Mesothelial cell of epicardium (in vitro differentiated cells): ENCODE measurements at places on chromosomes 2 and 18.
A peak's percentile ranks its signal among the peaks of the same experiment; 100 is the strongest.

GRCh38 chr18:74994502-74995418 lies 214.2 kb downstream of the PTGR3 start:
- peaks cover 21% of the 10 kb centered on the region for H3K4me1 ChIP-seq
- DNase-seq = no peak
- H3K36me3 ChIP-seq = peaks cover 3% of the 10 kb centered on the region
- no peaks in the 10 kb centered on the region for H3K27me3 ChIP-seq
- H3K27ac ChIP-seq = no peak overlapping the region

DNA sequence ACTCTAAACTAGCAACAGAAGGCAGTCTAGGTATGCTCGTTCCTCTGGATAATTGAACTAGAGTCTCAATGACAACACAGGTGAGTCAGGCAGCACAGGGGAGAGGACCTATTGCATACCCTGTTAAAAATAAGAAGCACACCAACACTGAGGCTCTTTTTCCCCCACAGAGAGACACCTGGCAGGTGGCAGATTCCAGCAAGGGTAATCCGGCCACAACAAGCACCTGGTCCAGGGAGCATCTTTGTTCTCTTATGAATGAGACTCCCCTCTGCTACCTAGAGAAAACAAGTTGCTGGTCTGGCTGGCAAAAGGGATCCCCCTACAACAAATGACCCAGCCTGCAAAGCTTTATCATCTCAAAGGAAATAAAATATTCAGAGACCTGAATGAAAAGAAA lies 508.9 kb upstream of the POU3F3 start:
- H3K27me3 ChIP-seq = peaks cover 15% of the 10 kb centered on the region
- DNase-seq = no peak
- no peaks in the 10 kb centered on the region for H3K36me3 ChIP-seq
- H3K27ac ChIP-seq = no peak overlapping the region
- no peak overlapping the region for H3K4me3 ChIP-seq

DNA sequence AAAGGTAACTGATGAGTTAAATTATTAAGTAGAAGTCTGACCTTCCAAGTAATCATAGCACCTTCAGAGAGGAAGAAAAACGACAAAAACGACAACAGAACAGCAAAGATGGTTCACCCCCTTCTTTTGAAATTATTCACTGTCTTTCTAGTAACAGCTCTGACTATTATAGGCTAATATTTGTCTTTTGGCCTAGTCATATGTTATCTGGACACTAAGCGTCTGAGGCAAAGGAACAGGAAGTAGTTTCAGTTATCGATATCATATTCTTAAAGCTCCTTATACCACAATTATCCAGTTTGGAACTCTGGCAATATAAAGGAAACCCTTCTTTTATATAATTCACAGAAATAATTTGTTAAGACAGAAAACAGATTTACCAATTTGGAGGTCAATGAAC lies 27.6 kb upstream of the SLC40A1 start:
- H3K4me1 ChIP-seq = peaks cover 51% of the 10 kb centered on the region
- no peak overlapping the region for H3K4me3 ChIP-seq
- DNase-seq = no peak
- H3K36me3 ChIP-seq = no peaks in the 10 kb centered on the region
- H3K27me3 ChIP-seq = no peaks in the 10 kb centered on the region
- H3K27ac ChIP-seq = no peak overlapping the region

DNA sequence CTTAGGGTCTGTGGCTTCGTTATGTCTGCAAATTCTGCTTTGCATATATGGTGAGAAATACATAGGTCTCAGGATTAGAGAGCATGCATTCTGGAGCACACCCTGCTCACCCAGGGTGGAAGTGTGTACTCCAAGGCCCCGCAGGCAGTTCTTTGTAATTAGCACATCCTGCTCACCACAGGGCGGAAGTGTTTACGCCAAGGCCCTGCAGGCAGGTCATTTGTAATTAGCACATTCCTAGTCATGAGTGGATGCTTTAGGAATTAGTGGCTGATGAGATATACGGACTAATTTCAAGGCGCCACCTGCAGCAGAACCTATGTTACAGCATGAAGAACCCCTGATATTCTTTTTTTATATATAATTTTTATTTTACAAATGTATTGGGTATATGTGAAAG lies 4.2 kb downstream of the ALLC start:
- peaks cover 26% of the 10 kb centered on the region for H3K4me1 ChIP-seq
- no peak for DNase-seq
- H3K27me3 ChIP-seq = peaks cover 5% of the 10 kb centered on the region
- no peak overlapping the region for H3K27ac ChIP-seq
- no peak overlapping the region for H3K4me3 ChIP-seq

DNA sequence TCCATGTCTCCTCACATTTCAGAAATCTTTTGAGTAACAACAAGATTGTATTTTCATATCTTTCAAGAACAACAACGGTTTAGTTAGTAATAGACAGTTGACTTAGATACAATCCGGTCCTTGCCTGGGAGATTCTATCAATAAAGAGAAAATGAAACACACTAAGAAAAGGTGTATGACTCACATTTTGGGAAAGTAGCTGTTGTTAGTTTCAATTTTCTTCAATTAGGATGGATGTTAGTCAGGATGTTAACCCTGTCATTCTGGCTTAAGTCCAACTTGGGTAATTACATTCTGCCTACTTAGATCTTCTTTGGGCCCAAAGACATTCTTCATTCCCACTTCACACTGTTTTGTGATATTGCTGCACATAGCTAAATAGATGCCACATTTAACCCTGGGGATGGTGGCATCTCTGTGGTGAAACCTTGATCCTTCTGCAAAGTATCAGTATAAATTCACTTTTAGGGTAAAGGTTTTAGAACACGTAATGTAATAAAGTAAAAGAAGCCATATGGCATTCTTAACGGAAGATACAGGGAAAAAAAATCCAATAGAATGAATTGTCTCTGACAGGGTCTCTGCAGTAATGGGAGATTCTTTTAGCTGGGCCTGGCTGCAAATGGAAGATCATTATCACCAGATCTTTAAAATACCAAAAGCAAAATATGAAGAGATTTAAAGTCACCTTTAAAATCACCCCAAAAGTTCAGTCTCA lies 365.5 kb downstream of the FIGN start:
- H3K4me1 ChIP-seq = peaks cover 9% of the 10 kb centered on the region
- no peak overlapping the region for H3K4me3 ChIP-seq
- no peak overlapping the region for H3K27ac ChIP-seq
- H3K27me3 ChIP-seq = no peaks in the 10 kb centered on the region
- no peak for DNase-seq

GRCh38 chr2:147211484-147211883 lies 633.3 kb upstream of the ACVR2A start:
- H3K4me1 ChIP-seq = no peaks in the 10 kb centered on the region
- no peaks in the 10 kb centered on the region for H3K27me3 ChIP-seq
- H3K27ac ChIP-seq = no peak overlapping the region
- H3K36me3 ChIP-seq = no peaks in the 10 kb centered on the region
- H3K4me3 ChIP-seq = no peak overlapping the region

DNA sequence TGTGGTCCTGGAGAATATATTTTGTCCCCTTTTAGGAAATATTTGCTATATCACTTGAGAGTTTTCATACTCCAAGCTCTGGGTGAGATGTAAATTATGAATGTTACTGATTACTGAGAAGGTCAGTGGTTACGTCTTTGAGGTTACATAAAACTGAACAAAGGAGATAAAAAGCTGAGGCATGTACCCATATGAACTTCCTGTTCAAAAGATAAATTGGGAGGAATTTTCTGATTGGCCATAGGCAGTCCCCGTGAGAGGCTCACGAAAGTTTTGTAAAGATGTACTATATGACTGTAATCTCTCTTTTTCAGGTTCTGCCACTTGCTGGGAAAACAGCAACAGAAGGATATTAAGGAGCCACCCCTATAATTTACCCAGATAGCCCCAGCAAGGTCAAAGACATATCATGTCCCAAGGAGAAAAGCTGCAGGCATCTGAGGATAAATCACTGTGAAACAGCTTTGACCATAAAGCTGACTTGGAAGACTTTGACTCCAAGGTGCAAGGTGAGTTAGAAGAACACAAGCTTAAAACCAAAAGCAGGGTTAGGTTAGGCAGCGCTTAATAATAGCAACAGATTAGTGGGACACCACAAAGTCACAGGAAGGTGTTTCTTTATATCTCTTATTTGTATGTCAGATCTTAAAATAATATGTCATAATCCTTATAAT lies 90.4 kb downstream of the OSBPL6 start:
- no peaks in the 10 kb centered on the region for H3K27me3 ChIP-seq
- no peak for DNase-seq
- no peak overlapping the region for H3K4me3 ChIP-seq

DNA sequence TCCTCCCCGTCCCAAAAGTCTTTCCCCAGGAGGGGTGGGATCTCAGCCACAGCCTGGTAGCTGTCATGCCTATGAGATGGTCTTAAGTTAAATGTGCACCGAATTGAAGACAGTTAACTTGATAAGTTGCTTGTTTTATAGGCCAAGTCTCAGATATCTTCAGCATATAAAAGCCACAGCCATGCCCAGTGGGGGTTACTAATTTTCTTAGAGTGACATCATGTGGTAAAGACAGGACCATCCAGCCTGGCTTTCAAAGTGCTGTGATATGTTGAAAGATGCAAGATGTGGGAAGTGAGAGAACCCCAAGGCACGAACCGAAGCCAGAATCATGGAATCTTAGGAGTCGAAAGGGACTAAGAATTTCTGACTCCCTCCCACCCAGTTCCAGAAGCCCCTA lies 42.1 kb upstream of the FAM124B start:
- H3K4me3 ChIP-seq = no peak overlapping the region
- no peak for DNase-seq
- H3K4me1 ChIP-seq = no peaks in the 10 kb centered on the region
- H3K27me3 ChIP-seq = no peaks in the 10 kb centered on the region

- no peak overlapping the region for H3K4me3 ChIP-seq
- H3K27ac ChIP-seq = no peak overlapping the region
- no peaks in the 10 kb centered on the region for H3K27me3 ChIP-seq
- peaks cover 2% of the 10 kb centered on the region for H3K36me3 ChIP-seq
- no peak for DNase-seq
Observed at GRCh38 chr2:160206436-160206835, 6.4 kb upstream of the ITGB6 start.

DNA sequence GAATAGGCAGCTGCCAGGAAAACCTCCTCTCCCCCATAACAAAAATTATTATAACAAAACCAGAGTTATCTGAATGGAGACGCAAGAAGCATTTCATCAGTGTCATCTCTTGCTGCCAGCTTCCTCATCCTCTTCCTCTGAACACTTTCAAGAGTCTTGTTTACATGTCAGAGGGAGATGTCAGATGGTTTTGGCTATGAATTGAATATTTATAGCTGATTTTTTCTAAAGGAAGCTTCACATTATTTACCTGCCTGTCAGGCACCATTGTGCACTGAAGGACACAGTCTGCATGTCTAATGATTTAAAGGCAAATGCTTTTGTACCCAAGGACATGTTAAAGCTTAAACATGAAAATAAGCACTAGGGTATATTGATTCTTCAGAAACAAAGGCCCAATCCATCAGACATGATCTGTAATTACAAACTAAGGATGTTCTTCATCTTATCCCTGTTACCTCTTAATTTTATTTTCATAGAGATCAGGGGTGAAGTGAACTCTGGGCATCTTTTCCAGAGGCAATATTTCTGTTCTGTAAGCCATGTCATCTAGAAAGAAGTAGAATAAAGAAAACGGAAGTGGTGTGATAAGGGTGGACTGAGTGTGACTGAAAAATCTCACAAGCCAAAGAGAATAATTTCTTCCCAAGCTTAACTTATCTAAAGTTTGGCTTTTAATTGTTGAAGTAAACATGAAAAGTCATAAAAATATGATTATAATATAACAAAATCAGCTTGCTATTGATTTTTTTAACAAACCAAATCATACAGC lies 168.7 kb downstream of the ANKRD44 start:
- no peak for DNase-seq
- no peaks in the 10 kb centered on the region for H3K27me3 ChIP-seq
- H3K27ac ChIP-seq = no peak overlapping the region
- no peak overlapping the region for H3K4me3 ChIP-seq

DNA sequence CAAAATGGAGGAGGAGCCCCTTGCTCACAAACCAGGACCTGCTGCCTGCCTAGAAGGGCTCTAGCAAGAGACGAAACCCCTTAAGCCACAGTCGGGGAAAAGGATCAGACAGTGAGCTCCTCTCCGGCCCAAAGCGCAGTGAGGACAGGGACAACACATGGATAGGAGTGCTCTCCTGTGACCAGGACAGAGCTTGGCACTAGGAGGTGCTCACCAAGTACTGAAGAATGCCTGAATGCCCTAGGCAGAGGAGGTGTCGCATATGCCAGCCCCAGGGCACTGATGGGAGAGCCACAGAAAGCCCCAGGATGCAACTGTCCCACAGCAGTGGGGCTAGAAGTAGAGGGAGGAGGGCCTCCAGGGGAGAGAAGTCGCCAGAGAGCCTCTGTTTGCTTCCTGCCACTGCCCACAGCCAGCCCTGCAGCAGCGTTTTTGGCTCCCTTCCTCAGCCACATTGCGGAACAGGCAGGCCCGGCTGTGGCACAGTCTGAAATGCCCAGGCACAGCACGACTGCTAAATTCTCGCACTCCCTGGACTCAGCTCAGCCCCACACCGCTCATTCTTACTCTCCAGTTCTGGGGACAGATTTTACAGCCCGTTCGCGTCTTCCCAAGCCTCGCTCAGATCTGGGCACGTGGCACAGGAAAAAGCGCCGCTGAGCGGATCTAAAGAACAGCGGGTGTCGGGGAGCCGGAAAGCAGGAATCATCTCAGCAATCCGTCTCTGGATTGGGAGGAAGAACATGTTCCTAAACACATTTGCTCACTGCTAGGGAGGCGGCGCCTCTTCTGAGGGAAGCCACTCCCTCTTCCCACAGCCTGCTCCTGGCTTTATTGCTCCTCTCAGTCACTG lies 98.7 kb upstream of the POU3F3 start:
- no peak overlapping the region for H3K27ac ChIP-seq
- DNase-seq = no peak
- peaks cover 31% of the 10 kb centered on the region for H3K27me3 ChIP-seq
- no peaks in the 10 kb centered on the region for H3K36me3 ChIP-seq
- H3K4me3 ChIP-seq = no peak overlapping the region

DNA sequence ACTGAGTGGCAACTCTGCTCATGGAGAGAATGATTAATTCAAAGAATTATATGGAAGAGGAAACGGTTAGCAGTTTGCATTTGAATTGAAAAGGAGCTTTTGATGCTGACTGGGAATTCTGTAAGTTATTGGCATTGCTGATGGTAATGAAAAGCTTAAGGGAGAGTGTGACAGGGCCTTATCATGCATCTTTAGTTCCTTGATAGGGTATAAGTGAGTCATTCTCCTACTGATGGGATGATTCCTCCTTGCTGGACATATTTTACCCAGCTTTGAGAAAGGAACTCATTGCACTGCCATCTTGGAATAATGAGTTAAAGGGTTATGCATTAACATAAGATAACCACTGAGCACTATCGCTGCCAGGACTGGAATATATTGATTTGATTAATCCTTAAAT lies 740.7 kb downstream of the DCC start:
- H3K27ac ChIP-seq = no peak overlapping the region
- peaks cover 1% of the 10 kb centered on the region for H3K27me3 ChIP-seq

GRCh38 chr2:61536180-61536571 lies 2.0 kb downstream of the XPO1 start:
- peak overlapping the region; percentile 90 for H3K4me3 ChIP-seq
- no peak for DNase-seq
- H3K27ac ChIP-seq = peak overlapping the region; percentile 97
- H3K4me1 ChIP-seq = peaks cover 35% of the 10 kb centered on the region

- no peaks in the 10 kb centered on the region for H3K36me3 ChIP-seq
- no peaks in the 10 kb centered on the region for H3K27me3 ChIP-seq
- H3K4me3 ChIP-seq = no peak overlapping the region
Observed at GRCh38 chr18:34650121-34650545, 60.0 kb upstream of the DTNA start.

GRCh38 chr2:86087936-86088850 lies 17.5 kb downstream of the POLR1A start:
- no peak overlapping the region for H3K27ac ChIP-seq
- H3K27me3 ChIP-seq = no peaks in the 10 kb centered on the region
- peaks cover 35% of the 10 kb centered on the region for H3K36me3 ChIP-seq
- H3K4me3 ChIP-seq = no peak overlapping the region
